Activated CD4-positive, alpha-beta T cell treated with anti-CD3 and anti-CD28 coated beads, Interleukin-2, amount 50 U/mL, for 1 hour (primary cell): ENCODE measurements at places on chromosomes 11 and 22.

DNA sequence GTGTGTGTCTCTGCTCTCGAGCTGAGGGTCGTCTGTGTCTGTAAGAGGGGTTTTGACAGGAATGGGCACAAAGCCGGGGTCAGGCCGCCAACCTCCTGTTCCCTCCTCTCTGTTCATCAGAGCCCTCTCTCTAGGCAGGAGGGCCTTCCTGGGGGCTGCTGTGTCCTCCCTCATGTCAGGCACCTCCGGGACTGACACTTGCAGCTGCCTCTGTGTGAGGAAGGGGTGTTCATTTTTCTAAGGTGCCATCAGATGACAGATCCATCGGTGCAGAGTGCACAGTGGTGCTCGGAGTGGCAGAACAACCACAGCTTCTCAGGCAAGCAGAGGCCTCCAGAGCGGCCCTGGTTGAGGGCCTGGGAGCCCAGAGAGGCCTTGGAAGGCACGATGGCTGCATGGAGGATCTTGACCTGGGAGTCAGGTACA is 265.4 kb upstream of the B3GAT1 start:
- no peak for DNase-seq

- no peak for DNase-seq
Measured at GRCh38 chr11:1682225-1682905, 14.6 kb upstream of the KRTAP5-6 start.

- DNase-seq, result no peak
Measured at GRCh38 chr11:23021287-23021863, 161.1 kb upstream of the CCDC179 start.

DNA sequence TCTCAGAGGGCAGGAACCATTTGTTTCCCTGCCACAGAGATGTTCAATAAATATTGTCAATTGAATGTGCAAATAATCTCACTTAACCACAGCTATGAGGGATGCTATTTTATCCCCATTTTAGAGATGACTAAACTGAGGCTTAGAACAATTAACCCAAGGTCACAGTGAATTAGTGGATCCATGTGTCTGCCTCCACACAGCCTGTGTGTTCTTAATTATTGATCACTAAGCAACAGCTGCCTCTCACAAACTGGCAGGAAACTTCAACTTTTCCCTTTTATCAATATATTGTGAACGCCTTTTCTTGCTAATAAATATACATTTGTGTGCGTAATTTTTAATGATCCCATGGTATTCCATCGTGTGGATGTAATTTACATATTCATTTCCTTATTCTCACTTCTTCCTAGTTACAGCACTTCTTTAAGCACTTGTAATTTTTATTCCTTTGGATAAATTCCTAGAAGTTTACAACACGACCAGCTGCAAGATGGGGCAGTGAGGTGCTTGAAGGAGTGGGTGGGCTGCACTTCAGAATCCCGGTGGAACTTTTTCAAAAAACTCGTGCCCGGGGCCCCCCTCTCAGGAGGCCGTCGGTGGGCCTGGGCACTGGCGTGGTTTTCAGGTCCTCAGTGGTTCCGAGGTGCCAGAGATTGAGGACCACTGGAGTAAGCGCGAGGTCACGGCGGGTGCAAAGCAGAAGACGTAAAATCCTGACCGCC is 915 bp upstream of the SREBF2 start:
- no peak for DNase-seq

GRCh38 chr11:113043698-113044097 is 82.5 kb downstream of the NCAM1 start:
- DNase-seq, result no peak

DNA sequence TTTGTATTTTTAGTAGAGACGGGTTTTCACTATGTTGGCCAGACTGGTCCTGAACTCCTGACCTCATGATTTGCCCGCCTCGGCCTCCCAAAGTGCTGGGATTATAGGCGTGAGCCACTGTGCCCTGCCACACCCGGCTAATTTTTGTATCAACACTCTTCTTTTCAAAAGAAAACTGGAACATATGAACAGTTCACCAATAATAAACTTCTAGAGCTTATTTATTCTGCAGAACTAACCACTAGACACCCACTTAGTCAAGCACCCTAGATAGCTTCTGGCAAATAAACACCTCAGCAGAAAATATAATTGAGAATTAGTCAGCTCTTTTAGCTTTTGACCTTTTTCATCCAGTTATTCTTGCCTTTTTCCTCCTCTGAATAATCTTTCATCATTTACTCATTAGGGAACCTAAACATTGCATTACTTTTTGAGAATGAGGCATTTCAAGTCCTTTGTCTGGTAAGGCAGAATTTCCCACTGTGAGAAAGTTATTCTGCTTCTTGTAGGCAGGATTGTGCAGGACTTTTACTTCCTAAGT is 27.3 kb upstream of the TMEM41B start:
- no peak for DNase-seq

DNA sequence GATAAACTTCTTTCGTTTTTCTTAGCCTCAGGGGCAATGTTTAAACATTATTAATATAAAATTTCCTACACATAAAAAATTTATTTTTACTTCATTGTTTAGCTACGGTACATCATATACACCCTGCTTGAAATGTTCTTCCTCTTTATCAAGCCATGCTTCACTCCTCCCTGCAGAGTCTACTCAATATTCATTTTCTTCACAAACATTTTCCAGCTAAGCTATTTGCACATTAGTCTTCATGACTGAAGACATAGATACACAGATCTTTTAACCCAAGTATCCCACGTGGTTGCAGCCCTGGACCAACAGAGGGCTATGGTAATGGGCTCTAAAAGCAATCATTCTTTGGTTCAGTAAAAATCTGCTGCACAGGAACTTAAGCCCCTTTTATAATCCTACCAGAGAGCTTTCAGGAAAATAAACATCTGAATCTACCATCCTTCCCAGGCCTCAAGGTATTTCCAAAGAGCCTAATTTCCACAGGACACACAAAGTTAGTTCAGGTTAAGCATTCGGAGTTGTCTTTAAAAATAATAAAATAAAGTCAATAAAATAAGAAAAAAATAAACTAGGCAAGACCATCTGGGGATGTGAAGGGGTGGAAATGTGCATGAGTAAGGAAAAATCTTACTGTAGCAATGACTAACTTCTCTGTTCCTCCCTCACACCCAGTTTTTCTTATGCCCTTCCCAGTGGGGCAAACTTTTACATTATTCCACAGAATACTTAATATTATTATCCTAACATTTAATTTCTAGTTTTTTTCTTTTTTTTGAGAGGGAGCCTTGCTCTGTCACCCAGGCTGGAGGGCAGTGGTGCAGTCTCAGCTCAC is 21.6 kb upstream of the OR6X1 start:
- no peak for DNase-seq

- no peak for DNase-seq
Measured at GRCh38 chr11:63643205-63643604, 28.0 kb downstream of the ATL3 start.

- no peak for DNase-seq
Measured at GRCh38 chr22:45428391-45429385, 15.2 kb downstream of the RIBC2 start.

DNA sequence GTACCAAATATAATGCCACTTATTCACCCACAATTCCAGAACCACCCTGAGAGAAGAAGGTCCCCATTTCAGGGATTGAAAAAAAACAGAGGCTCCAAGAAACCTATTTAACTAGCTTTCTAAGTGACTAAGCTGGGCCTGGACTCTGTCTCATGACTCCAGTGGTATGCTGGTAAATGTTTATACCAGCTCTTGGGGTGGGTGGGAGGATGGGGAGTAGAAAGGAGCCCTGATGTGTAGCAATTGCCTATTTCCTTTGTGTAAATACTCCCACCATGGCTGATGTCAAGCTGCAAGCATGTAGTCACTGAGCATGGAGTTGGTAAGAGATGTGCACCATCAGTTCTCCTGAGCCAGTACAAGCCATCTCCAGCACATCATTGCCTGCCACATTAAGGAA is 2.8 kb downstream of the PRG3 start:
- DNase-seq, result no peak

- no peak for DNase-seq
Measured at GRCh38 chr22:17978027-17978426, 46.3 kb downstream of the MICAL3 start.

- DNase-seq, result no peak
Measured at GRCh38 chr11:18088966-18089365, 16.9 kb downstream of the SAAL1 start.

GRCh38 chr22:37967147-37967546 is 13.6 kb downstream of the POLR2F start:
- DNase-seq, result no peak

DNA sequence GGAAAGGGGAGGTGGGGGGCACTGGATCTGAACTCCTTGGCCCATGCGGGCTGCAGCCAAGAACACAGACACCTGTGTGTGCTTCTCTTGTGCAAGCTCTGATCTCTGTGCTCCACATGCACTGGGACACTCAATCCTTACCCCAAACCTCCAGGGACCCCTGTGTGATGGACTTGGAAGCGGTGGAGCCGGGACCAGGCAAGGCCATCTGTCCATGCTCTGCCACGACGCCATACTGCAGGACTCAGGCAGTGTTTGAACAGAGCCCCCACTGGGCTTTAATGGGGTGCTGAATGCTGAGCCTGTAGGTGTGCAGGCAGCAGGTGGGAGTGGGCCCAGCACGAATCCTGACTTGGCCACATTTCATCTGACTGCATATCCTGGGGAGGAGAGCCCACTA is 23.4 kb downstream of the PPM1F start:
- no peak for DNase-seq

GRCh38 chr11:69848201-69848600 is 29.0 kb upstream of the FGF3 start:
- no peak for DNase-seq

DNA sequence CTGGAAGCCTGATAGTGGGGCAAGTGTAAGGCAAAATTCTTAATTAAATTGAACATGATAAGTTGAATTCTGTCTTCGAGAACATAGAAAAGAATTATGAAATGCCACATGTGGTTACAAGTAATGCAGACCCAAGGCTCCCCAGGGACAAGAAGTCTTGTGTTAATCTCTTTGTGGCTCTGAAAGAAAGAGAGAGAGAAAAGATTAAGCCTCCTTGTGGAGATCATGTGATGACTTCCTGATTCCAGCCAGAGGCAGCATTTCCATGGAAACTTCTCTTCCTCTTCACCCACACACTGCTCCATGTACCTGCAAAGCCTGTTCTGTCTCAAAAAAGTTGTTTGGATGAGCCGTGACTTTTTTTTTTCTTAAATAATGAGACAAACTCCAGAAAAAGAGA is 1.9 kb upstream of the TYR start:
- DNase-seq, result no peak

- DNase-seq, result no peak
Measured at GRCh38 chr11:2621894-2622293, 77.9 kb downstream of the KCNQ1OT1 start.
